ENCODE measurements at places on chromosomes 3 and 15.

- DNase-seq, result no peak
Observed at GRCh38 chr15:57367556-57367955, 8.7 kb upstream of the CGNL1 start.

- no peak for DNase-seq
Observed at GRCh38 chr3:169052465-169053302, 610.8 kb downstream of the MECOM start.

- DNase-seq, result no peak
Observed at GRCh38 chr3:46908986-46909534, 31.5 kb downstream of the PTH1R start.

GRCh38 chr3:20726786-20727185 is 540.8 kb upstream of the SGO1 start:
- DNase-seq, result no peak

DNA sequence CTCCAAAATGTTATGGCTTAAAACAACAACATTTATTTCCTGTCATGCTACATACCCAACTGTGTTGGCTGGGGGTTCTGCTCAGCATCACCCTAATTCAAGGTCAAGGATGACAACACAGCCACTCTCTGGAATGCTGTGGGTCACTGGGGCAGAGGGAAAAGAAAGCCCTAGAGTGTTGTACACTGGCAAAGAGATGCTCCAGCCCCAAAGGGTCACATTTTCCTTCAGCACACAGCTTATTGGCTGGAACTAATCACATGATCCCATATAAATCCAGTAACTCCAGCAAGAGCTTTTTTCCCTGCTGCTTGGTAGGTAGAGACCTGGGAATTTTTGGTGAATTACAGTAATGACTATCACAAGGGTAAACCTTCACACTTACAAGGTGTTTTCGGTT is 1041.4 kb downstream of the NTRK3 start:
- DNase-seq, result no peak

GRCh38 chr3:193677734-193678133 is 84.7 kb downstream of the OPA1 start:
- DNase-seq, result peak; percentile 16

DNA sequence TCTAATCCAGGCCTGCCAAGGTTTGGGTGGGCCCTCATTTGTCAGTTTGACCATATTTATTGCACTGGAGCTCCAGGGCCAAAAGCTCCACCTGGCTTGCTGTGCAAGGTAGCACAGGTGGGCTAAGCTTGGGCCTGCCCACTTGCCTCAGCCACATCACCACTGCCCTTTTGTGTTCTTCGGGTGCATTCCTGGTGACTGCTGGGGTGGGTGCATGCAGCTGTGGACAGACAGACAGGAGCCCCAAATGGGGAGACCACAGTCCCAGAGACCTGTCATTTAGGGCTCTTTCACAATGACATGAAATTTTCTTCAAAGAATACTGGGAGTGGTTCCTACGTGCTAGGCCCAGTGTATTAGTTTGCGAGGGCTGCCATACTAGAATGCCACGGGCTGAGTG is 2.7 kb downstream of the MESP2 start:
- no peak for DNase-seq

DNA sequence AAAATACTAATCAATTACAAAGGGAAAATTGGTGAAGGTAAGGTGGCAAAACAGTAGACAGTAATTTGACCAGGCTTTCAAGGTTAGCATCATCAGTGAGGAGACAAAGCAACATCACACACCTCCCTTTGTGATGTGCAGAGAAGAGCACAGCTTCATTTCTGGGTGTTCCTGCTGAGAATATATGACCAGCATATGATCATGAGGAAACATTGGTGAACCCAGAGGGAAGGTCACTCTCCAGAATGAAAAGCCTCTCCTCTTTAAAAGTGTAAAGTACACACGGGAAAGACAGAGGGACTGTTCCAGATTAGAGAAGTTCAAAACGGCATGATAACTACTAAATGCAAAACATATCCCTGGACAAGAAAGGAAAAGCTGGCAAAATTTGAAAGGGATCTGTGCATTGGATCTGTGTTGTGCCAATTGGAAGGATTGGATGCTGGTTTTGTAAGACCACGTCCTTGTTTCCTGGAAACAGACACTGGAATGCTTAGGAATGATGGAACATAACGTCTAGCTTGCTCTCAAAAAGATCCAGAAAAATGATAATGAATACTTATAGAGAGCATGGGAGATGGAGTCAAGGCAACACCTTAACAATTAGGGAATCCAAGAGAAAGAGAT is 80.6 kb upstream of the MITF start:
- no peak for DNase-seq

DNA sequence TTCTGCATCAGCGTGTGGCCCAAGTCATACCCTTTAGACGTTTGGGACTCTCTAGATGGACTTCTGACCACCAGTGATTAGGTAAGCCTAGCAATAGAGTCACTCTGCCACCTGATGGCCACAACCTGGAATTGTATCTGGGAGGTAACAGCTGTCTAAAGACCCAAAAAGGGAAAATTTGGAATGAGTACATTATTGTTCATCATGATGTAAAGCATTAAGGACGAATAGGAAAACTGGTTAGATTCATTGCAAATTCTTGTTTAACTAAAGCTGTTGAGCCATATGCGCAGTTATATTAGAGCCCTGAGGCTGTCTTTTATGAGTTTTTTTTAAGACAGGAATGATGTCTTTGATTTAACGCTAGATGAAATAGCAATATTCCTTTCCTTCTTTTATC is 63.6 kb downstream of the FAM81A start:
- DNase-seq, result peak; percentile 14

DNA sequence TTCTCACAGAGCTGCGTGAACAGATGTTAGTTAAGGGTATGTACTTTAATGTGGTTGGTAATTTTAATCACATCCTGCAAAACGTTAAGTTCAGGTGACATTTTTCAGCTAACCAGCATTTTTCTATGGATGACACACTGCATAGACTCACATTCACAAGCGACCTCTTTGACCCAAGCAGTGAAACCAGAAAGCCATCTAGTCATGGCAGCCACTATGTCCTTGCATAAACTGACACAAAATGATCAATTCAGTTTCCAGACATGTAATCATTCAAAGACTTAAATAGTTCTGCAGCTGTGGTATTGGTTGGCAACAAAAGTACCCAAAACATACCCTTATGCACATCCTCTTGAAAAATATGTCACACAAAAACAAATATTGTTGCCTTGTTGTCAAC is 7.4 kb upstream of the CAPN7 start:
- no peak for DNase-seq

DNA sequence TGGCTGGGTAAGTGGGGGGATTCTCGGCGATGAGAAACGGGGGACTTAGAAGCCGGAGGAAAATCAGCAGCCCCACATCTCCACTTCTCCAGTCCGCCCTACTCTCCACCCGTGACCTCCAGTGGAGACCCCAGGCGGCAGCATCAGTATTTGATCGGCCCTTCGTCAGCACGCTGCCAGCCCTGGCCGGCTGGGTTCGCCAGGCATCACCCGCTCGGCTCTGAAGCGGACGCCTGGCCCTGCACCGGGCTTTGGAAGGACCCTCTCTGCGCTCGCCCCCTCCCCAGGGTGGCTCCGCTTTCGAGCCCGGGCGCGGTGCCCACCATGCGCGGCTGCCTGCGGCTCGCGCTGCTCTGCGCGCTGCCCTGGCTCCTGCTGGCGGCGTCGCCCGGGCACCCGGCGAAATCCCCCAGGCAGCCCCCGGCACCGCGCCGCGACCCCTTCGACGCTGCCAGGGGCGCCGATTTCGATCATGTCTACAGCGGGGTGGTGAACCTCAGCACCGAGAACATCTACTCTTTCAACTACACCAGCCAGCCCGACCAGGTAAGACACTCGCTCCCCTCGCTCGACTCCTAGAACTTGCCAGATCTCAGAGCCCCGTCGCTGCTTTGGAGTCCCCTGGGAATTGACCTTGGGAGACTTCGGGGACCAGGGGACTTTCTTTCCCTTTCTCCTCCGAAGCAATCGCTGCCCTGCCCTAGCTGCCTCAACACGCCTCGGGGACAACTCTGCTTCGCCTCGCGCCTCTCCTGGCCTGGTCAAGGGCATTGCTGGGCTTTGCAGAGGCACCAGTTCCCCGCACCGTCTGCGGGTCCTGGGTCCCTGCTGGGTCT is 561 bp downstream of the SIDT1 start:
- DNase-seq, result peak; percentile 71
